Thoracic aorta (tissue), 2 donors: ENCODE measurements at places on chromosomes 7 and 10. TPM values are rescaled to one million over a fixed set of nuclear protein-coding genes. Genes with fewer than 3 reads are reported as not detected.

Gene NUDT13
- 0.56 TPM for total RNA-seq

Gene GIMAP5
- 35.9 TPM for total RNA-seq

Gene CALD1
- 912 TPM for total RNA-seq

Gene SMKR1
- total RNA-seq, result not detected

Gene ZNF804B
- not detected for total RNA-seq

Gene CYP3A7
- not detected for total RNA-seq

Gene FLNC
- total RNA-seq, result 273 TPM

Gene PRKCQ
- total RNA-seq, result 0.41 TPM

Gene ZNF485
- not detected for total RNA-seq

Gene FOXP2
- total RNA-seq, result 17.6 TPM

Gene MKI67
- total RNA-seq, result 2.7 TPM

Gene PLPP4
- not detected for total RNA-seq
